ENCODE measurements at places on chromosomes 6 and 20. TPM values are rescaled to one million over a fixed set of nuclear protein-coding genes. Genes with fewer than 3 reads are reported as not detected.

The C4A gene
- 26.2 TPM for total RNA-seq

The WFDC8 gene
- total RNA-seq: not detected

The ABHD16B gene
- total RNA-seq: not detected

The SEC23B gene
- 27.0 TPM for total RNA-seq

The SIRPG gene
- total RNA-seq: 3.4 TPM

The NHSL1 gene
- total RNA-seq: 25.8 TPM

The C6orf163 gene
- total RNA-seq: 4.3 TPM

The ASIP gene
- total RNA-seq: not detected

GRCh38 chr6:109510358-109510757, 27.3 kb upstream of the ZBTB24 start:
- DNase-seq: no peak

- DNase-seq: no peak
Observed at GRCh38 chr6:20183706-20184105, 28.6 kb downstream of the MBOAT1 start.

DNA sequence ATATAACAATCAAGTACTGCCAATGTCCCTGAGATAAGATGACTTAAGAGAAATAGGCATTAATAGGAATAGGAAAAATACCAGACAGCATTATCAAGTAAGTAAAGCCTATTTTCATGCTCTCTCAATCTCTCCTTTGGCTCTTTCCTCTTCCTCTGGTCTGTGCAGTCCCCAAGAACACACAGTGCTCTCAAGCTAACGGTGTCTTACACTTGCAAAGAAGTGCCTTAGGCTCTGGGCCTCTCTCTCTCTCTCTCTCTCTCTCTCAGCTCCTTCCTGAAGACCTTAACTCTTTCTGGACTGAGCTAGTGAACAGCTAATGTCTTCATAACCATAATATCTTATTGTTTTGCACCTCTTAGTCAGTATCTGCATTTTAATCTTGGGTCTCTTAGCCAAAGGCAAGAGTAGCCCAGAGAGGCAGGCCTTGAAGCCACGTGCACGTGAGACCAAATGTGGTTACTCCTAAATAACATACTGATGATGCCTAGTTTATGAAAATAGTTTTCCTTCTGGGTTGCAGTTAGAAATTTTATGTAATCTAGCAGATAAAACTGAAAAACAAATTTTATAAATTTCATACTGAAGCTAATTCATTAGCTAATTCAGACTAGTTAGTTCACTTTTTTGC, 70.8 kb downstream of the TPD52L1 start:
- peak; percentile 83 for DNase-seq

- DNase-seq: peak; percentile 14
Observed at GRCh38 chr6:142518126-142518525, 216.3 kb downstream of the ADGRG6 start.

GRCh38 chr6:139029470-139030227, 1.1 kb downstream of the ABRACL start:
- peak; percentile 60 for DNase-seq

GRCh38 chr6:46704562-46704961, 16.9 kb downstream of the TDRD6 start:
- peak; percentile 15 for DNase-seq

DNA sequence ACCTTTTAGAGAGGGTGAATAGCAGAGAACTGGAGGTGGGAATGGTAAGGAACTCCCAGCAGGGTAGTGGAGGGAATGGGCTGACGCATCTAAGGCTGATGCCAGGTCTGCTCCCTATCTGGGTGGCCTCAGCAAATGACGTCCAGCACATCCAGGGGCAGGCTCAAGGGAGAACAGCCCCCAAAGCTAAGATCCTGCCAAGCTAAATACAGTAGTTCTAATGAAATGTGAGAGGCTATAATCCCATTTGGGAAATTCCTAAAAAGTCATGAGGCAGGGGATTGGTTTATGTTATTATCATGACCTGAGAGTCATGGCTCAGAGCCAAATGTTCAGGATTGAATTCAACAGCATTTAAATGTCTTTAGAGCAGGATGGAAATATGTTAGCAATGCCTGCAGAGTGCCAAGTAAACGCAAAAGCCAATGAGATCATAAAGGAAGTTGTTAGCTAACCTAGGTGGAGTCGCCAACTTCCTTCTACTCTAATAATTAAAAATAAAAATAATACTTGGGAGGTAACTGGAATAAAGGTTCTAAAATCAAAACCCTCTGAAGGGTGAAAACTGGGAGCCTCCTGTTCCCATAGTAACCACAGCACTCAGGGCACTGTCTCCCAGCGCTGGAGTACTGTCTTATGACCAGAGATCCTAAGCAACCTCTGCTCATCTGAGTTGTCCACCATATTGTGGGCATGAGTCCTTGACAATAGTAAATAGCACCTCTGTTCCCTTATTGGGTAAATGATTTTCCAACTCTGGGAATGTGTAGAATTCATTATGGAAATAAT, 34.8 kb downstream of the IYD start:
- DNase-seq: peak; percentile 95

DNA sequence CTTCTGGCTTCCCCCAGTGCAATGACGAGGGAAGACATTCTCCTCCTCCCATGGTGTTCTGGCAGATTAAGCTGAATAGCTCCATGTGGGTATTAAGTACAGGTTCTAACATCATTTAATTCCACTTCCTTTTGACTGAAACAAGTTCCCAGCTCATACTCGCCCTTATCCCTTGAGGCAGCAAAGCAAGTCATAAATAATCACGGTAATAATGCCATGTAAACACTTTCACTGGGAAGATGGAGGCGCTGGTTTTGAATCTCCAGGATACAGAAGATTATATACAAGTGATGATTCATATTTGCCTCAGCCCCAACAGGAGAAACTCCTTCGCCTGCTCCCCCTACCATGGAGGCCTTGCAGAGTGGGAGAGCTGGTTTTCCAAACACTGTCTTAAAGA, 141.3 kb downstream of the PXDC1 start:
- DNase-seq: peak; percentile 91

DNA sequence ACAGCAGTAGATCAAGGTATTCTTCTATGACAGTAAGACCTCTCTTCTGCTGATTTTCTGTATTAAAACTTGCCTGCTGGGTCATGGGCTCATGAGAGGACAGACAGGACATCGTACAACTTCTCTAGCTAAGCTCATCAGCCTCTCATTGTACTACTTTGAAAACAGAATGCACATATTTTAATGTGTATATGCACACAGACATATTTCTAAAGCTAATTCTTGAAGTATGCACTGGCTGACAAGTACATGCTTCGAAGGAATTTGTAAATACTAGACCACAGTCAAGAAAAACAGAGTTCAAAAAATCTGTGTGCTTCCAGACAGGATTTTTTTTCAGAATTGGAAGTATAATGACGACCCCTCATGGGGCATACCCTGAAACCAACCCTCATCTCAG, 81.7 kb upstream of the CD83 start:
- no peak for DNase-seq

DNA sequence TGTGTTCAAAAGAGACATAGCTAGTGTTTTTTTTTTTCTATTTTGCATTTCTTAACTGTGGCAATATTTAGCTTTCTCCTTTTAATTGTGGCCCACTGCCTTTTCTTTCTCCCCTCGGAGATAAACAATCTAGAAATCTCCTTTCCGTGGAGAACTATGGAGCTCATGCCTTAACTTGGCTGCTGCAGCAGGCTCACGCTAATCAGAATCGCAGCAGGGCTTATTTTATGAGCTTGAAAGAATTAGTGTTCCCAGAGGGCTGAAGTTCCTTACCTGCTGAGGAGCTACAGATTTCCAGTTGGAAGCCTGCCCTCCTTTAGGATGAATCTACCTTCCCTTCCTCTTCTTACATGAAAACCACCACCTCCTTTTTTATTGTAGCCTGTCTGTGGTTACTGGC, 35.6 kb downstream of the CTNNBL1 start:
- no peak for DNase-seq

DNA sequence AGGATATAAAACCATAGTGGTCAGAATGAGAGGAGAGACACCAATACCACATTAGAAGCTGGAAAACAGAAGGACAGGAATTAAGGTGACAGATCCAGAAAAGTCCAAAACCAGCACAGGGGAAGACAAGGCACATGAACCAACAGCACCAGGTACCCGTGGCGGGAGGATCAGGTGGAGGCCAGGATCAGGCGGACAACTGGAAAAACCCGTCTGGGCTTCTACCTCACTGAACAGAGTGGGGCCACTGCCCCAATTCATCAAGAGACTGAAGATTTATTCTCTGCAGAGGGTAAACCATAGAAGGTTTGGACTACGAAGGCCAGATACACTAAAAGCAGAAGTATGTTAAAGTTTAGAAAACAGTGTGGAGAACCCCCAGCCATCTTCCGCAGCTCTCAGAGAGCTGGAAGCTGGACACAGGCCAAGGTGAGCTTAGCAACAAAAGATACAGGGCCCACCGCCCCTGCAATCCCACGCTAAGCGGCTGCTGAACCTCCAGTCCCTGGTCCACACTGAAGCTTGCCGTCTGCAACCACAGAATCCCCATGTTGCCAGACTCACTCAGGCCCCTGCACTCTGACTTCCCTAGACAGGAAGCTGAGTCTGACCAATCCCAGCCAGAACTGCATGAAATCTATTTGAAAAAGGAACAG, 29.9 kb downstream of the ABHD12 start:
- peak; percentile 44 for DNase-seq

GRCh38 chr6:153790048-153790447, 249.0 kb upstream of the OPRM1 start:
- DNase-seq: peak; percentile 53

DNA sequence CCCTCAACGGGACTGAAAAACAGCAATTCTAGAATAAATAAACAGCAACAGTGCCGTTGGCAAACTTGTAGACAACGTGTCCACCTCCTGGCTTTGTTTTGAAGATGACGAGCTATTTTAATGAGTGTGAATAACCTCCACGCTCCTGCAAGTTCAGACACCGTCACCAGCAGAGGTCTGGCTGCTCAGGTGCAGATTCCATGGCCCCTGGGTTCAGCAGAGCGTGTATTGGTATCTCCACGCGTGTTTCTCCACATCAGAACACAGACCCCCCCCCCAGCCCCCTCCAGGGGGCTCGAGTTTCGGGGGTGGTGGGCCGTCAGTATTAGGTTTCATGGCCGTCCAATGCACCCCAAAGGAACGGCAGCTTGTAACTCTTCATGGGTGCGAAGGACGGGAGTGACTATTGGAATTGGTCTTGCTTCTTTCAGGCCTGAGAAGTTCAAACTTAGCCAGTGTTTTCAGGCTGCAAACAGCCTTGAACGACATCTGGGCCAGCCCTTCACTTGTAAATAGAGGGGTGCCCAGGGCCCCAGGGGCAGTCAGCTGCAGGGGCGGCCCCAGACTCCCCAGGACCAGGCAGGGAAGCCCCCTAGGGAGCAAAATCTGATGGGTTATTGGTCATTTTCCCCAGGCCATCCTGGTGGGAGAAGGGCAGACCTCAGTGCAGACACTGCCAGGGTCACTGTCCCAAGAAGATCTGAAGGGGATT, 308.6 kb downstream of the TAF4 start:
- no peak for DNase-seq

DNA sequence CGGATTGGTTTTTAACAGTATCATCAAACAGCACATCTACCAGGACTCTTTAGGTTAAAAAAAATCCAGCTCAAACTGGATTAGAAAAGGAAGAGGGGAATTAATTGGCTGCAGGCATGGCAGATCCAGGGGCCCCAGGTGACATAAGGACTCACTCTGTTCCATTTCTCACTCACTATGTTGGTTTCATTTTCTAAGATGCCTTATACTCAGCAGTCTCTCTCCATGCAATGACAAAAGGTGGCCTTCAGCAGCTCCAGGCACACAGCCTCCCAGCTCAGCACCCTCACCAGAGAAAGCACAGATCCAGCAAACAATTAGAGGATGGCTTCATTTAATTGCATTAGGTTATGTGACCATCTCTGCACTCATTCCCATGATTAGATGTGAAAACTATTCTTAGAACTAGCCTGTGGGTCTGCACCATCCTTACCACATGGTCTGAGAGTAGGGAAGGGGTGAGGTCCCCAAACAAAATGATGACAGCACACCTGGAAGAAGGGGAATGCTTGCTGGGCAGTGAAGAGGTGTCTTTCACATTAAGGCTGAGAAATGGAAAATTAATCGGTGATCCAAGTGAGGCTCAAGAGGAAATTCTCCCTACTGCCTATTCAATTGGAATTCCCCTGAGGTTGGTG, 243.1 kb downstream of the CDH26 start:
- no peak for DNase-seq

- no peak for DNase-seq
Observed at GRCh38 chr6:13593103-13593502, 18.7 kb downstream of the SIRT5 start.

GRCh38 chr20:1718604-1719384, 61.2 kb upstream of the SIRPG start:
- no peak for DNase-seq

Data from umbilical cord (tissue), 2 donors.